ENCODE measurements at places on chromosomes 6 and 20. TPM values are rescaled to one million over a fixed set of nuclear protein-coding genes. Genes with fewer than 3 reads are reported as not detected.

DNA sequence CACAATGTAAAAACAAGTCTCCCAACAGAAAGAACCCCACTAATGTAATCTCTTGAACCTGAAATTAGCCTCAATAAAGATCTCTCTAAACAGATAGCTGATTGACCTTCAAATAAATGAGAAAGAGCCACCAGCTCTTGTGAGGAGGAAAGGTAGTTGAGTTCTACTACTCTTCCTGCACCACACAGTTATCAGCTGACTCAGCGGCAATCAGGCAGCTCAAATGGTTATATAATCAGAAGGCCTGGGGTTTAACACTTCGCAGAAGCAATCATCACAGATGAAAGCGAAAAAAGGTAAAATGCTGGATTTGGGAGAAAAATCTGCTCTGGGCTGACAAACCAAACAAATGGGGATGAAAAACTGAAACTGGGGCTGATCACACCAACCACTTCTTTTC lies 91.8 kb downstream of the CHD6 start:
- DNase-seq: no peak

Gene TCF15
- polyA plus RNA-seq: 2.6 TPM

GRCh38 chr20:9500121-9500520 lies 14.3 kb upstream of the LAMP5 start:
- DNase-seq: no peak

GRCh38 chr20:9015984-9016324 lies 52.9 kb upstream of the PLCB4 start:
- no peak for DNase-seq

Gene TMEM244
- polyA plus RNA-seq: not detected

Gene GJA1
- polyA plus RNA-seq: 57.3 TPM

DNA sequence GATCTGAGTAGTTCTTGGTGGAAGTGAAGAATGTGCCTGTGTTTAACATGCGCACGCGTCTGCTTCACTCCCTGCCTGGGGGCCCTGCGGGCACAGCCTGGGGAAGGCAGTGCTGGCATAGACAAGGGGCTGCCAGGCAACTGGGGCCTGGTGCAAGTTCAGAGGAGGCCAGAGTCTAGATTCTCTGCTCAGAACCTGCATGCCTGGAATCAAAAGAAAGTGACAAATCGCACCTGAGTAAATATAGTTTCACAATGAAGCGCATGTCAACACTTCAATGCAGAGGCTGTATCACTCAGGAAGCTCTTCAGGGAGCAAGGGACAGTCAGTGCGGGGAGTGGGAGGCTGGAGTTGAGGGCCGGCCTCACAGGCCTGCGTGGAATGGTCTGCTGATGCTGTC lies 24.2 kb upstream of the PPP1R14C start:
- DNase-seq: no peak

Gene KLC4
- 50.0 TPM for polyA plus RNA-seq

Gene SLC52A3
- polyA plus RNA-seq: 6.6 TPM

- no peak for DNase-seq
Observed at GRCh38 chr6:125853756-125854155, 63.0 kb downstream of the NCOA7 start.

Gene B3GAT2
- 1.6 TPM for polyA plus RNA-seq

DNA sequence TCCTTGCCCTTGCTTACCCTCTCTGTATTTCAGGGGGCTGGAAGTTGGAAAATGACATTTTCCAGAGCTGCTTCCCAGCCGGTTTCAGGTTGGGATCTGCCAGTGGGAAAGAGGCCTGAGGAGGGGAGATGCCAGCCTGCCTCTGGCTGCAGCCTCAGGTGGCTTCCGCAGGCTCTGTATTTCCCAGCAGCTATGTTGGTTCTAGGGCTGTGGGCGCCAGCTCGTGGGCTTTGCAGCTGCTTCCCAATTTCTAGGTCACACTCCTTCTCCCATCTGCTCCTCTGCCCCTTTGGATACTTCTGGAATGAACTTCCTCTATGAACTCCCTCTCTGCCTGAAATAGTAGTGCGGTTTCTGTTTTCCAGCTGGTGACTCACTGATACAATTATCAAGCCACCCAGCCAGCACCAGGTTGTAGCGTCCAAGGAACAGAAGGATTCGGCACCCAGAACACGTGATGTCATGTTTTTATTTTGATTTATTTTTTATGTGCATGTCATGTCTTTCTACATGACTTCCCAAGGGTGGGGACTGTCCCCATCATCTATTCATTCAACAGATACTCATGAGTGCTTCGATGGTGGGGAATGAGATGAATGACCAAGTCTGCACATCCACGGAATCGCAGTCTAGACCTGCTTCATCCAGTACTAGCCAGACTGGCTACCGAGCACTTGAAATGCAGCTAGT lies 38.0 kb downstream of the TGM2 start:
- DNase-seq: no peak

DNA sequence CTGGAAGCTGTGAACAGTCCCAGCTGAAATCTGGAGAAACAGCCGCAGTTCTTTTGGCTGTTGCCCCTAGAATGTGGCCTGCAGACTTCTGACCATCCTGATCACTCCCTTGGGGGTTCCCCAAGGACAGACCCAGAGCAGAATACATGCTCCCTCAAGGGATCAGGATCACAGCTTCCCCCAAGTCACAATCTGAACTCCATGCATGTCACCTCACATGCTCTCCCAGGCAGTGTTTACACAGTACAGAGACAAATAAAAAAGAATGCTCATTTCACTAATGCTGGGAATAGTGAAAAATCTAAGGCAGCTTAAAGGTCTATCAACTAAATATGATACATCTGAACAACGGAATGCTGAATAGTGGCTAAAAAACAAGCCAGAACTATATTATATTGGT lies 20.5 kb downstream of the SPAG4 start:
- DNase-seq: no peak

Gene WFDC12
- polyA plus RNA-seq: not detected

DNA sequence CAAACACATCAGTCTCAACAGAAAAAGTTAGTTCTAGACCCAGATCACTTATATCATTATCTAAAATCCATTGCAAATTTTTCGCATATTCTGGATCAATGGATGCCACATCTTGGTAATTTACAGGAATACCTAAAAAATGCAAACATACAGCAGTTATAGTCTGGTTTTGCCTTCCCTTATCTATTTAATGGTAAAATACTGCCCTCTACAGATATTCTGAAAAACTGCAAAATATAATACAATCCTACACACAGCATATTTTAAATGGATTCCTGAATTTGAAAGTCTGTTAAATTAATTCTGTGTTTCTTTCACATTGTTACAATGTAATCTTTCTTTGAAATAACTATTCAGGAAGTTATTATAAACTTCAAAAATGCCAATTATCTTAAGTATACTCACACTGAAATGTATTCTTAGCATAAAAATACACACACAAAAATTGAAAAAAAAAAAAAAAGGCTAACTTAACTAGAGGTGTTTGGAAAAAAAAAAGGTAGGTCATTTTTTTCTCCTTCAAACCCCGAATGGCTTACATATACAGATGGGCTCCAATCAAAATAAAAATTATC lies 88.4 kb downstream of the HACE1 start:
- no peak for DNase-seq

- no peak for DNase-seq
Observed at GRCh38 chr20:62494980-62495748, 19.4 kb upstream of the GATA5 start.

DNA sequence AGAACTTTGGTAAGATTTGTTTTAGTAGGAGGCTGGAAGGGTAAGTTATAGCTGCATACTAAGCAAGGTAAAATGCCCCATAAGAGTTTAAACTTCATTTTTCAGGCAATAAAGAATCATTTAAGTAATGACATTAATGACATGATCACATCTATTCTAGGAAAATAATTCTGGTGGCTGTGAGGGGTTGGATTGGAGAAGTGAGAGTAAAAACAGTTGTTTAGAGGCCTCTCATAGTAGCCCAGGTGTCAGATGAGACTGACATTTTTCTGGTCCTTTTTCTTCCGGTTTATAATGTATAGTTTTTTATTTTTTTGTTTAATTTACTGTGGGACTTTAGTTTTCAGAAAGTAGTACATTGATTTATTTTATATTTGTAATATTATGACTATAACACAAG lies 40.8 kb downstream of the ITCH start:
- DNase-seq: no peak

DNA sequence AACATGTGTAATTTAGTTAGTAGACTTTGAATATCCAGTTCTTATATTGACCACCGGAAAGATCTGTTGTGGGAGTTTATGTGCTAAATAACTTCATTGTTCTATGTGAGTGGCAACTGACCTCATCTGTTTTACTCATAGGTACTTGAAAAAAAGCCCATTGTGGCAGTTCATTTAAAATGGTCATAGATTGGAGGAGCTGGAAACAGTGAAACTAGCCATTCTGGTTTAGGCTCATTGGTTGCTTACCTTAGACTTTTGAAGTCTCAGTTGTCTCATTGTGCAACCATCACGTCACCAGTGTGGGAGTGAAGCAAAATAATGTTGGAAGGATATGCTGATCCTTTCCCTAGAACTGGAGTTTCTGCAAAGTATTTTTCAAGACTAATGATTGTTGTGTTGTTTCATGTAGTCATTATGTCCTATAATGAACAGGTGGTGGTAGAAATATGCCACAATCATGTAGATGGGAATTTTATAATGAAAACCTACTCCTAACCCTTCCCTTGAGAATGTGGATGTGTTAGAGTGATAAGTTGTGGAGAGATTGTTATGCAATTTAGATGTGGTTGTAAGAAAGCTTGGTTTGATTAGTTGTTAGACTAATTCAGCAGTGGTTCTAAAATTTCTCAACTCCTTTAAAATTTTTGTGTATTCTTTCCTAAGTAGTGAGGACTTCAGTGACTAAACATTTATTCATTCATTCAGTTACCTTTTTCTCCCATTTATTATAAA lies 18.3 kb downstream of the DSP start:
- DNase-seq: no peak

- no peak for DNase-seq
Observed at GRCh38 chr6:4743062-4743461, 33.1 kb upstream of the CDYL start.

GRCh38 chr6:144075187-144075586 lies 20.2 kb downstream of the SF3B5 start:
- DNase-seq: no peak

Gene PTCHD4
- 2.2 TPM for polyA plus RNA-seq

All from left renal cortex interstitium (tissue), 4 donors.